Liver (tissue), 10 donors: ENCODE measurements at places on chromosomes 6 and 20.

DNA sequence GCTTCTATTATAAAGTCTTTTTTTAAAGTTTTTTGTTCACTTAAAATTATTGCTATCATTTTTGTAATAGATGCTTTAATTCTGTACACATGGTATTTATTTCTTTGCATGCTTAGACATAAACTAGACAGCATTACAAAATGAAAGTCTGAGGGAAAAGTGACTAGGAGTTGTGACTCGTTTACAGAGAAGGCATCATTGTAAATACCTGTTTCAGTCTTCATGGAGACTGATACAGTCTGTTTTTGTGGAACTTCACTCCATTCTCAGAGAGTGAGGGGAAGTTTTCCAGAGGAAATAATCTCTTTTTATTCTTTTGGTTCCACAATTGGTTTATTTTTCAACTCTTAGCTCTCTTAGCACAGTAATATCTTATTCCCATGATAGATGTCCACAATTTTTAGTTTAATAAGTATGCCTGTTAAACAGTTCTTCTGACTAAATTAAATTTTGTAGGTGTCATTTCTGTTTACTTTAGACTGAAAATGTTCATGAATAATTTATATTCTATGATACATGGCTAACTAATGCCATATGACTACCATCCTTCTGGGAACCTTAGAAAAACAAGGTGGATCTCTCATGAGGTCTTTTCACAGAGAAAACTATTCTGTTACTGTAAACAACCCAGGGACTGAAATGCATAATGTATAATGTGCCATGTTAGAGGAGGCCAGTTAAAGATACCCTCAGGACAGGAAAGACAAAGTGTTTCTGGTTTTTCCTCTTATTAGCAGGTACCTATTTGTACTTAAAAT is 69.2 kb downstream of the MYO6 start:
- no peak for DNase-seq

DNA sequence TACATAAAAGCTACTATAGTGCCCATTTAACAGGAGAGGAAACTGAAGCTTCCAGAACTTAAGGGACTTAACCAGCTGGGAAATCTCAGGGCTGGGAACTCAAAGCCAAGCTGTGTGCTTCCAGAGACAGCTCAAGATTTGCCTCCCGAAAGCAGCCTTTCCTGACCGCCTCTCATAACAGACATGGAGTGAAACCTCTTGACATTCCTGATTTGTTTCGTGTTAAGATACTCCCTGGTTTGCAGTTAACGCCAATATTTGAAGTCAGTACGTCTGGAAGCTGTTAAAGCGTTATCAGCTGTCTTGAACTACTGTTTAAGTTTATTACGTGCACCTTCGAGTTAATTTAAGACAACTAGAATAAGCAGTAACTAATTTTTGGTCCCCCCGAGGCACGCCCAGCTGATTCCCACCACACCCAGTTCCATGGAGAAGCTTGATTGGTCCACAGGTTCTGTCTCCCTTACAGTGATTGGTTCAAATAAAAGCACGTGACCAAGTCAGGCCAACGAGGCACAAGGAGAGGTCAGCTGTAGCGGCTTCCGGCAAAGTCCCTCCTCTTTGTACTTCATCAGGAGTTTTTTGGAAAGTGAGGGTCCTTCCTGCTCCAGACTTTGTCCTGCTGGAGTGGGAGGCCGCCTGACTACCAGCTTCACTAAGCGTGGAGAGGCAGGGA is 8.9 kb upstream of the TCP11 start:
- no peak for DNase-seq

- DNase-seq: peak; percentile 5
Observed at GRCh38 chr20:1801225-1801928, 93.8 kb upstream of the SIRPA start.

DNA sequence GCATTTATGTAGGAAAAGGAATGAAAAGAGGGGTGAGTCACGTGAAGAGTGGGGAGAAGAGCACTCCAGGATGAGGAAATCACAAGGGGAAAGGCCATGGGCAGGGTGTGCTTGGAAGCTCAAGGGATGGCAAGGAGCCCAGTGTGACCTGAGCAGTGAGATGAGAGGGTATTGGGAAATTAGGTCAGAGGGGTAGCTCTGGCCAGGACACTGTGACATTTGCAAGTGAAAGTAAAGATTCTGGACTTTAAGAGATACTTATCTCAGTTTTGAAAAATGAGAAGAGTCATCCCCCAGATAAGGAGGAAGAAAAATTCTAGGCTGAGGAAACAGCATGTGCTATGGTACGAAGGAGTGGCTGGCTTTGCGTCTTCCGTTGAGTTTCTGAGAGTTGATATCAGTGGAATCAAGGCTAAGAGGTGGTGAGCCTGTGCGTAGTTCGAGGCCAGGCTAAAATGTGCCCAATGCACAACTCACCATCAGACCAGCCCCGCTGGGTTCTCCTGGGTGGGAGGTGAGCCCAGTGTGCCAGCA is 79.9 kb downstream of the GCLC start:
- peak; percentile 46 for DNase-seq

GRCh38 chr20:38586181-38586525 is 5.2 kb downstream of the ADIG start:
- DNase-seq: no peak
